ENCODE measurements at places on chromosomes 2 and 18.

DNA sequence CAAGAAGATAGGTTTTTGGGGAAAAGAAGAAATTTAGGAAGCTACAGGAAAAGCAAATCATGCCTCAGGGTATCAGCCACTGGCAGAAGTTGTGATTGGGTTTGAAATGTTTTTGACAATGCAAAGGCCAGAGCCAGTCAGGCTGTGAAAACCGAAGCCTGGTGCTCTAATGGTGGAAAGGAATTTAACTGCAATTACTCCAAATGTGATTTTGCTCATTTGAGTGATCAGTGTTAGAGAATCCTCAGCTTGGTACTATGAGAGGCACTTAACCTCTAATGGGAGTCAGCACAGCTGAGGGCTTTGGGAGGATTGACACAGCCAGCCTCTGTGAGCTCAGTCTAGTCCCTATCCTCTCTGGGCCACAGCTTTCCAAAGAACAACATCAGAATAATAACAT lies 176.5 kb downstream of the LRRTM1 start:
- no peak for DNase-seq

GRCh38 chr2:43368483-43369385 lies 142.3 kb upstream of the ZFP36L2 start:
- no peak for DNase-seq

DNA sequence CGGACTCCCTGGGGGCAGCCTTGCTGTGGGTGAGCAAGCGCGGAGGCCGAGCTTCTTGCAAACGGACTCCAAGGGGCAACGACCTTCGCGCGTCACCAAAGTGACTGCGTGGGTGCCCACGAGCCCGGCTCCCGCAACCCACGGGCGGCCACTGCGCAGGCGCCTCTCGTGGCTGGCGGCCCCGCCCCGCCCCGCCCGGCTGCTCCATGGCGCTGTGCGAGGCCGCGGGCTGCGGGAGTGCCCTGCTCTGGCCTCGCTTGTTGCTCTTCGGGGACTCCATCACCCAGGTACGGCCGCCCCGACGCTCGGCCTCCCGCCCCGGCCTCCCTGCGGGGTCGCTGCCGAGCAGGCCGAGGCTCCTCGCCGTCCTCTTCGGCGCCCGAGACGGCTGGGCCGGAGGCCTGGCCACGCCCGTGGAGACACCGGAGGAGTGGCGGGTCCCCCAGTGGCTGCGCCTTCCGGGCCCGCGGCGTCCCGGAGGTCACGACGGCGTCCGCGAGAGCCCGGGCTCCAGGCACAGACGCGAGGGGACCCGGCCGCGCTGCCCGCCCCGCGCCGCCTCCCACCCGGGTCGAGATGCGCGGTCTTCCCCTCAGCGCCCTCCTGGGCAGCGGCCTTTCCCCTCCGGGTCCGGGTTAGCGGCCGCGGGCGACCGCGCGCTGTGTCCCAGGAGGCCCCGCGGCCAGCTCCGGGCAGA lies at the start of gene IAH1:
Gene IAH1, plus strand, starts transcription at position 191 of the 697 bp plus-strand sequence. Its CDS starts 16 bp downstream, at position 207.
- DNase-seq: peak; percentile 53

DNA sequence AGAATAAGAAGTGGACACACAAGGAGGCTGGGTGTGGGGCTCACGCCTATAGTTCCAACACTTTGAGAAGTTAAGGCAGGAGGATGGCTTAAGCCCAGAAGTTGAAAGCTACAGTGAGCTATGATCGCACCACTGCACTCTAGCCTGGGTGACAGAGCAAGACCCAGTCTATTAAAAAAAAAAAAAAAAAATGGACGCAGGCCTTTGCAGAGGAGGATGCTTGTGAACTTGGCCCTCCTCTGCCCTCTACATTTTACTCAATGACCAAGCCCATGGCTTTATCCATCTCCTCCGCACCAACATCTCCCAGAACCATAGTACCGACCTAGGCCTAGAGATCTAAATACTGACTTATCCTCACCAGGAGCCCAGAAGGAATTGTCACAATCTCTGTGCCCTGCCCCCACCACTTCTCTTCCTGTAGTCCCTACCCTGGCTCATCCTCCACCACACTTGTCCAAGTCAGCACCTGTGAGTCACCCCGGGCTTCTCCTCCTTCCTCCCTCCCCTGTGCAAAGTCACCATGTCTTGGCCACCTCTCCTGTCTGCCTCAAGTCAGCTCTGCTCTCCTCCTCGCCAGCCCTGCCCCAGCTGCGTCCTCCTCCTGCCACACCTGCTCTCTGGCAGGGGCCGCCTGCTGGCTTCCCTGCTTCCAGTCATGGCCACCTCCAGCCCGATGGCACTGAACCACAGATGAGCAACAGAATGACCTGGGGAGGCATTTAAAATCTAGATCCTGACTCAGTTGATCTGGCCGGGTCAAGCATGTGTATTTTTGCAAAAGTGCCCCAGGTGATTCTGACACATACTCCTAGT lies 35.8 kb upstream of the ASPRV1 start:
- DNase-seq: no peak

DNA sequence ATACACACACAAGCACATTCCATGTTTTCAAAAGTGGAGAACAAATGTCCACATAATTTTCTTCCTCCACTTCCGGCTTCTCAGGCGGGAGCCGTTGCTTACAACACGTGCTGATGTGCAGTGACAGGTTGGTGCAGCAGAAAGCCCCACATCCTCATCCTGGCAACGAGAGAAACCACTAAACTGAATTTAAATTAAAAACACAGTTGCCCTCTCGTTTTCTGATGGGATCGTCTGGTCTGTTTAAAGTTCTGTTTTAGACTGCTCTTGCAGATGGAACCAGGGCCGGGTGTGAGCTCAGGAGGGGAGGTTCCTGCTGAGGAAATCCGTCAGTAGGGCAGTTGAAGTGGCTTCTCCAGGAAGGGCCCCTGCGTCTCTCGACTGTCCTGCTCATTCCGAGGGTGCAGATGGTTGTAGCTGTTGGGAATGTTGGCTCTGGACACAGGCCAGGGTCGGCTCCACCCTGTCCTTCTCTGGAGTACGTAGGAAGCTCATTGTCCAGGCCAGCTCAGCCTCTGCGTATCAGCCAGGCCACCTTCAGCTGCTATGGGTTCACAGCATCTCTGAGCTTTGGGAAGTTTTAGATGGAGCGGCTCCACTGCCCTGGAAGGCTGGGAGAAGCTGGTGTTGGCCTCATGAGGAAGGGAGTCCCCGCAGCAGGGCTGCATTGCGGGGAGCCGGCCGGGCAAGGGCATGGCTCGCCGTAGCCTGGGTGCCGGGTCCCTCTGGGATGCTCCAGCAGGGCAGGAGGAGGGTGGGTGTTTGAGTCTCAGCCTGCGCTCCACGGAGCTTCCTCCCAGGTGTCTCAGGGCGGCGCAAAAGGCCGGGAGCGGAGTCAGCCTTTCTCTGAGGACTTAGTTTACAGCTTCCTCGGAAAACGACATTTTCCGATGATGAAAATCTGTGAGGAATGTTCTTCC lies 58.3 kb downstream of the NFATC1 start:
- DNase-seq: no peak

DNA sequence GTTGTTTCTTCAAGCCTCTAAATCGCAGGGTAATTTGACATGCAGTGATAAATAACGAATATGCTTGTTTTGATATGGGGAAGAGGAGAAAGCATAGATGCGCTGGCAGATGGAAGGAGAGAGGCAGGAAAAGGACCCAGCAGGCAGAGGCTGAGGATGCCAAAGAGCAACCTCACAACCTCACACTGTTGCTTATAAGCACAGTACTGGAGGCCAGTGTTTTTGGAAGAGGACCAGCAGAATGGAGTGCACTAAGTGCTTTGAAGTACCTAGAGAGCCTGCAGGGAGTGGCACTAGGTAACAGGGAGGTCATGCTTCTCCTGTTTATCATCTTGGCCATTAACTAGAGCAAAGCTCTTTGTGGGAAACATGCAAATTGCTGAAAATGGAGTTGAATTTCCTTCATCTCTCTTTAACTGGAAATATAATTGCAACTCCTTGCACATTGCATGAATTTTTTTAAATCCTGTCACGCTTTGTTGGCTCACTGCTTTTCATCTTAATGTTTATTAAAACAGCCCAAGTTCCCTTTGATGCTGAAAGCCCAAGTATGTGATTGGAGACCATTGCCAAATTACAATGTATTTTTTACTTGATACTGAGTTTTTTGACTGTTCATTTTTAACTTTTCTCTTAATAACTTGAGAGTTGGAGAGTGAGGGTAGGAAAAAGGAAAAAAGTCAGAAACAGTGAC lies 236.4 kb downstream of the LRRTM1 start:
- DNase-seq: no peak

- DNase-seq: no peak
Observed at GRCh38 chr2:133426791-133427190, 141.5 kb downstream of the NCKAP5 start.
